ENCODE measurements at places on chromosomes 4 and X.
A peak's percentile ranks its signal among the peaks of the same experiment; 100 is the strongest.

DNA sequence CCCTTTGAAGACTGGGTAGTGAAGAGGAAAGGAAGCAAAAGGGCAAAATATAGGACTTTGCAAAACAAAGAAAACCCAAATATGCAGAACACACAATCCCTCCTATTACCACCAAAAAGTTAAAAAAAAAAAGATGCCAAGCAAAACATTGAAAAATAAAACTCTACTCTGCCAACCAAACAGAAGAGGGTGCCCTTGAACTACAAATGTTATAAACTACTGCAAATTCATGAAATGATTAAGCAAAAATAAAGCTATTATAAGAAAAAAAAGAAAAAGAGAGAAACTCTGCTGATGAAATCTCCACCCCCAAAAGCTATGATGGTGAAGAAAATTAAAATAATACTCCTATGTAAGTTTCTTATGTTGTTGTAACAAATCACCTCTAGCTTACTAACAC, 168.5 kb upstream of the STK26 start:
- DNase-seq: peak; percentile 46

DNA sequence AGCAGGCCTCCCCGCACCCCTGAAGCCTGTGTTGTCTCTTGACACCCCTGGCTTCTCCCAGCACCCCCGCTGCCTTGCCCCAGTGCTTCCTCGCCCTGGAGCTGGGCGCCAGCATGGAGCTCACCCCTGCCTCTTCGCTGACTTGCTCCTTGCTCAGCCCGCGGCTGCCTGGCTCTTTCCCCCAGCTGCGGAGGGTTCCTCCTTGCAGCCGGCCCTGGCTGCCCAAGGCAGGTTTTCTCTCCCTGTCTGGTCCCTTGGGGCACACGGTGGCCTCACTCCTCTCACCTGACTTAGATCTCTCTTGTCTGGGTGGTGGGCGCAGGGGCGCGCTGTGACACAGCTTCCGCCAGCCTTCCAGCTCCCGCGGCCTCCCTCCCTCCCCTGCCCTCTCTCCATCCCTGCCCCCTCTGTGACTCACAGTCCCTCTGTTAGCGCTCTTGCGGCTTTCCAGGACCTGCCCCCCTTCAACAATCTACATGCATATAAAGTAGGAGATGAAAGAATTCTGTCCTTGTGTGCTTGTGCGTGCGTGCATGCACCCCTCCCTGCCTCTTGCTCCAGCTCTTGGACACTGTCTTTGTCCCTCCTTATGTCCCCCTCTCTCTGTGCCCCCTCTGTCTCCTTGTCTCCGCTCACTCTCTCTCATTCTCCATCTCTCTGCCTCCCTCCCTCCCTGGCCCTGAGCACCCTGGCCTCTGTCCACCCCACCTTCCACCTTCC, 2.2 kb downstream of the PLXNB3 start:
- peak; percentile 36 for DNase-seq

GRCh38 chr4:84837751-84838150, 128.7 kb downstream of the WDFY3 start:
- DNase-seq: peak; percentile 51

GRCh38 chrX:139890991-139891700, 41.7 kb downstream of the ATP11C start:
- peak; percentile 7 for DNase-seq

DNA sequence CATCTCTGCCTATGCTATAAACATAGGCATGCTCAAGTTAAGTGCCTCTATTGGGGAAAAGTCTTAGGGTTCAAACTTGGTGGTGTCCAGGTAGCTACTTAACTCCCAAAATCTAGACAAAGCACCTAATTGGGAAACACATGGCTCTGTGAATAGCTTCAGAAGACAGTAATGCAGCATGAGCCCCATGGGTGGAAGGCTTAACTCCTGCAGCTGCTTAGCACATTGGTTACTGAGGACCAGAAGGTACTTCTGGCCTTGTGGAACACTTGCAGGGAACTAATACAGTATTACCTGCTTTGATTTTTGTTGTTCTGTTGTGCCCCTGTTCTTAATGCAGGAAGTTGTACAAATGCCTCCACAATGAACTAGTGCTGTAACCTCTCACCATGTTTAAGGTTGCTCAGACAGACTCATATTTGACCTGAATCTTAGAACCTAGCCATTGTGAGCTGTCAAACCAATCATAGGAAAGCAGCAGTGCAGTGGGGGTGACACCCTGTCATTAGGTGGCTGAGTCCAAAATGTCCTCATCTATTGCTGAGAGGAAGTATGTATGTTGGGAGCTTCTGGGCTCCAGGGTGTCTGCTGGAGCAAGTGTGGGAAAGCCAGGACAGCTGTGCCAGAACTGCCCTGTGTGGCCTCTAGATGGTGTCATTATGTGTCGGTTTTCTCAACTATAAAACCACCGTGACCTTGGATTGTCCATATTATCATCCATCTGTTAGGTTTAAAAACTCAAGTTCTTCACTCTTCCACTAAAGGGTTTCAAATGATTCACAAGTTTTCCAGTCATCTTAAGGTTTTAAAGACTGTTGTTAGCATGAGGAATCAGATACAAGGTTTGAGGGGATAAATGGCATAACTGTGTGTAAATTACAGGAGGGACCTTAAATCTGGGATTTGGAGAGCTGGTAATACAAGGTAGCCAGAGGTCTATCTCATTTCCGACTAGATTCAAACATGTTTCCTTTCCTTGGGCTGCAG, 69.9 kb upstream of the WDR1 start:
- DNase-seq: peak; percentile 17

DNA sequence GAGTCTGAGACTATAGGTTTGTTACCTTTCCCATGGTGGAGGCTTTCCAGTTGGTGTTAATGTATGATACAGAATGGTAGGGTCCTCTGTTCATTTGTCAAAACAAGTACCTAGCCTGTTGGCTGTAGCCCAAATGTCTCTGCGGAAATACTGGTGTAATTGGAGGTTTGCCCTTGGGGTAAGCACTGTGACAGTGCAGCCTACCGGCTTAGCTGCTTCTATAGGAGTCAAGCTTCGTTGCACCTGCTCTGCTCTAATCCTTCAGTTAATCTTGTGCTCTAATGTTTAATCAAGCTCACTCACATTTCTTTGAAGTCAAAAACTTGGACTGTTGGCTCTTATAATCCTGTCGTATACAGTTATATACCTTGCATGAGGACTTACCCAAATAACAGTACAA, 203.4 kb downstream of the CCNG2 start:
- no peak for DNase-seq

- peak; percentile 13 for DNase-seq
Measured at GRCh38 chrX:11704725-11705495, 39.2 kb upstream of the ARHGAP6 start.

DNA sequence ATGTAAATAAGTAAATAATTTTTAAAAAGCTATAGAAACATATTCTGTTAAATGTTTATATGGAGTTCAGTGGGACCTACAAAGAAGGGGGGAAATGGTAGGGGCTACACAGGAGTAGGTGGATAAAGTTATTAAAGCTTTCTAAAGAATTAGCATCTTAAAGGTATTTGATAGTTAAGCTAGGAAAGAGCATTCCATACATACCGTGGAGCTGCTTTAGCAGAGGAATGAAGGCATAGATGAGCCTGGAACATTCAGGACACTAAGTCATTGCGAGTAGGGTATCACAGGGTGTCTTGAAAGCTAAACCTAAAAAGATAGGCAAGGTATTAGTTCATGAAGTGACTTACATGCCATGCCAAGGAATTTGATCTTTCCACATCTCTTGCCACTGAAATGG, 60.4 kb downstream of the SLC10A6 start:
- no peak for DNase-seq

DNA sequence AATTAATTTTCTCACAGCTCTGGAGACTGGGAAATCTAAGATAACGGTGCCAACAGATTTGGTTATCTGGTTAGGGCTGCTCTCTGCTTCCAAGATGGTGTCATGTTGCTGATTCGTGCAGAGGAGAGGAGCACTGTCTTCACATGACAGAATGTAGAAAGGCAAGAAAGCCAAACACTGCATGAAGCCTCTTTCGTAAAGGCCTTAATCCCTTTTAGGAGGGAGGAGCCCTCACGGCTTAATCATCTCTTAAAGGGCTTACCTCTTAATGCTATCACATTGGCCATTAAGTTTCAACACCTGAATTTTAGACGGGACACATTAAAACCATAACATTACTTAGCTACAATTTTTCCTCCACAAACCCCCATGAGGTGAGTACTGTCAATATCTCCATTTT, 174.1 kb downstream of the COX18 start:
- DNase-seq: peak; percentile 11

- no peak for DNase-seq
Measured at GRCh38 chrX:2898846-2899512, 30.2 kb downstream of the ARSD start.

GRCh38 chr4:6767748-6768538, 14.6 kb upstream of the KIAA0232 start:
- peak; percentile 91 for DNase-seq

GRCh38 chr4:99657798-99658197, at the start of gene C4orf54:
C4orf54 (minus strand) TSS chr4:99657828; CDS start chr4:99654648, 3,180 bp downstream.
- DNase-seq: no peak

- no peak for DNase-seq
Measured at GRCh38 chrX:31893525-31893924, 821.7 kb upstream of the FTHL17 start.

- DNase-seq: no peak
Measured at GRCh38 chr4:102533904-102534303, 32.7 kb downstream of the NFKB1 start.

GRCh38 chr4:168453146-168453545, 27.1 kb downstream of the DDX60L start:
- DNase-seq: no peak

DNA sequence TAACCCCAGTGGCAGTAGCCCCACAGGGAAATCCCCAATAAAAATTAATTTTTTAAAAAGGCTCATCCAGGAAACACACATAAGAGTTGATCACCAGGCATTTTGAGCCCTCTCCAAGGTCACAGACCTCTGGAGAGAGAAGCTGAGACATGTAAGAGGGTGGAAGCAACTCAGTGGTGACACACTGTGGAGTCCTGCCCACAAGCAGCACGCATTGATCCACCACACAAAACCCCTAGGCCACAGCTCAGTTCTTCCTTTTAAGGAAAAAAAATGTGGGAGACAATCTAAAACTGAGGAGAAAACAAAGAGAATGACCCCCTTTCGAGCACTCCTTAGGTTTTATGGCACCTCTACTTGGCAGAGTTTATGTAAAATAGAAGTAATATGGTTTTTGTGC, 71.7 kb upstream of the S100G start:
- no peak for DNase-seq

- no peak for DNase-seq
Measured at GRCh38 chrX:4964112-4964511, 1250.7 kb upstream of the PRKX start.

- DNase-seq: peak; percentile 17
Measured at GRCh38 chr4:65893271-65893670, 223.0 kb upstream of the EPHA5 start.

DNA sequence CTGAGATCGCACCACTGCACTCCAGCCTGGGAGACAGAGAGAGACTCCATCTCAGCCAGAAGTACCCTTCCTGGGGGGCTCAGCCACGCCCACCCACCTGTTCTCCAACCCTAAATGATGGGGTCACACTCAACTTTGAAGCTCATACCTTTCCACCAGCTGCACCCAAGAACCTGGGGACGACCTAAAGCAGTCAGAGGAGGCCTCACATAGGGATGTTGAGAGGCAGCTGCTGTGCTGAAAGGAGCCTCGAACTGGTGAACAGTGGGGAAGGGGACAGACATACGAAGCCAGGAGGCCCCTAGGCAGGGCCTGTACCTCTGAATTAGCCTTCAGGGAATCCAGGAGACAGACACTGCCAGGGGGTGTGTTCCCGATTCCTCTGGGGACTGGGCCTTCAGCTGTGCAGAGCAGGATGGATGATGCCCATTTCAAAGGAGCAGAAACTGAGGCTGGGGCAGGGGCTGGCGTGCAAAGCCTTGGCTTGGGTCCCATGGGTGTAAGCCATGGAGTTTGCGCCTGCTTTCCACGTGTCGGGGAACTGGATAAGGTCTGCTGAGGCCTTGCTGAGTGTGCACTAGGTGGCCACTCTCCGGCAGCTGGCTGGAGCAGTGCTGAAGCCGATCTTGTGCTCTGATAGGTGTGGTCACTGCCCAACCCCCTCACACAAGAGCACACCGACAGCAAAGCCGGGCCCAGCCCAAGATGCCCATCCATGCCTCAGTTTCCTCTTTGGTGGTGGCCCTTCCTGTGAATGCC, 130.8 kb downstream of the CPZ start:
- no peak for DNase-seq

- DNase-seq: no peak
Measured at GRCh38 chrX:23952391-23952790, 44.6 kb downstream of the CXorf58 start.

- no peak for DNase-seq
Measured at GRCh38 chr4:55887594-55887993, 34.1 kb downstream of the EXOC1 start.

GRCh38 chrX:149982310-149982709, 44.0 kb upstream of the EOLA2 start:
- peak; percentile 3 for DNase-seq

DNA sequence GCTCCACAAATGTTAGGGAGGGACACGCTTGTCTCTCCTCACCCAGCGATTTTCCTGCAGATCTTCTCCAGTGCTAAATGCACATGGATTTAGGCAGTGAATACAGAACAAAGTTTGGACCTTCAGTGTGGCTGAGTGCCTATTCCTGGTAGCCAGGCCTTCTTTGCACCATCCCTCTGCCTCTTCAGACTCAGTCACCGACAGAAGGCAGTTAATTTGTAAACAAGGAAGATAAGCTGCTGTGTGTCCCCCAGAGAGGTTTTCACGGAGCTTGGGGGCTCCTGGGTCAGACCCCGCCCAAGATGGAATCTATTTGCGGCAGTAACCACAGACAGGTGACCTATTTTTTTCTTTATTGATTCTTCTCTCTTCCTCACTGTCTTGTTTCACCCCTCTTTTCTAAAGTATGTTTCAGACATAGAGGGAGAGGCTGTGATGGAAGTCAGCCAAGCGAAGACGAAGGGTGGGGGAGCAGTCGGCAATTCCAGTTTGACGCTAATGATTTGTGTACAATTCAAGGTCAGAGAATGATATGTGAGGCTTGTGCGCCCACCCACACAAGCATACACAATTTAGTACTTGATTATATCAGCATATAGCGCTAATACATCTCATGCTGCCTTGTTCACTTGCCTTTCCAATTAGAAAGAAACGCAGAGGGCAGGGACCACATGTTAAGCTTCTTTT, 200.8 kb downstream of the MGST2 start:
- no peak for DNase-seq

DNA sequence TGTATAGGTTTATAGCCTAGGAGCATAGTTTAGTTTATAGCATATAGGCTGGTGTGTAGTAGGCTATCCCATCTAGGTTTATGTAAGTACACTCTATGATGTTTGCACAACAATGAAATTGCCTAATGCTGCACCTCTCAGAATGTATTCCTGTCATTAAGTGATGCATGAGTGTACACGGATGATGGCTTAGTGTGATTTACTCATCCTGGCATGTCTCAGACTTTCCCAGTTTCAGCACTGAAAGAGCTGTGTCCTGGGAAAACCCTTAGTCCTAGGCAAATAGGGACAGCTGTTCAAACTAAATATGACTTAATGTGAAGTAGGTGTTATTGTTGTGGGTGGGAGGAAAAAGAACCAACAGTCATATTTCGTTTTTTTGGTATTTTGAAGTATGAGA, 264.9 kb upstream of the MAGEB18 start:
- DNase-seq: no peak

GRCh38 chrX:71254092-71254963, at the start of gene ZMYM3:
ZMYM3 (minus strand) TSS chrX:71254140; CDS start chrX:71253255, 885 bp downstream.
- peak; percentile 89 for DNase-seq

All from myocyte (in vitro differentiated cells).